ENCODE measurements at places on chromosomes 13 and 19.
A peak's percentile ranks its signal among the peaks of the same experiment; 100 is the strongest.

- no peak for DNase-seq
Observed at GRCh38 chr19:38638461-38638860, 9.0 kb upstream of the ACTN4 start.

GRCh38 chr19:50300814-50301606 lies 28.2 kb downstream of the KCNC3 start:
- peak; percentile 54 for DNase-seq

- no peak for DNase-seq
Observed at GRCh38 chr19:33071887-33072286, 7.2 kb upstream of the RHPN2 start.

- DNase-seq = peak; percentile 21
Observed at GRCh38 chr13:80339912-80340650, 845 bp downstream of the SPRY2 start.

DNA sequence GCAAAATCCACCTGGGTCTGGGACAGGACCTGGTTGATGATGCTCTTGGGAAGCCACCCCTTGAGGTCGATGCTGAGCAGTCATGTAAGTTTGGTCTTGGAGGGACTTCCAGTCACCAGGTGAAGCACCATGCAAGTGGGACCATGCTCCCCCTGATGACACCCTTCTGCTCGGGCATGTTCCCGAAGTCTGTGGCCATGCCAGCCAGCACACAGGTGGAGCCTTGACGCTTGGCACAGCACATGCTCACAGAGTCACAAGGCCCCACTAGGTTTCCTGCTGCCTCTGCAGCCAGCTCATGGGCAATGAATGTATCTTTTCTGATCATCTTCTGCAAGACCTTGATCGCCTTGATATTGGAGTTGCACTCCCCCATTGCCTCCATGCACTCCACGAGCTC lies 1920.2 kb downstream of the PCDH9 start:
- DNase-seq = no peak

DNA sequence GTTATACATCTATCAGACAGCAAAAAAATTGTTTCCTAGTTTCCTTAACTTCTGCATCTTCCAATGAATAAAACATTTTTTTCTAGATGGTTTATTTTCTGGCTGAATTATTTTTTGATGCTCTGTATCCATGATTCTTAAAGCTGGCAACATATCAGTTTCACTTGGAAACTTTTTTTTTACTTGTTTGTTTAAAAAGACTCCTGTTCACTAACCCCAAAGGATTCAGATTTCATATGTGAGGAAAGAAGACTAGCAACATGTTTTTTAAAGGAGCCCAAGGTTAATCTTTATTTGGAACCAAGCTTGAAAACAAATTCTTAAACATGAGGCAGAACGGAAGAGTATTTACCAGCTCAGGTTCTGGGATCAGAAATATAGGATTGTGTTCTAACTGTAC lies 632.3 kb downstream of the SLITRK6 start:
- no peak for DNase-seq

GRCh38 chr19:8081569-8082550 lies 29.3 kb downstream of the CCL25 start:
- no peak for DNase-seq

Measured in AG08395 (cell line).